Right kidney (tissue), 9 donors: ENCODE measurements at places on chromosomes 13 and 19.

- no peak for DNase-seq
Observed at GRCh38 chr13:111275382-111275781, 45.1 kb upstream of the TEX29 start.

DNA sequence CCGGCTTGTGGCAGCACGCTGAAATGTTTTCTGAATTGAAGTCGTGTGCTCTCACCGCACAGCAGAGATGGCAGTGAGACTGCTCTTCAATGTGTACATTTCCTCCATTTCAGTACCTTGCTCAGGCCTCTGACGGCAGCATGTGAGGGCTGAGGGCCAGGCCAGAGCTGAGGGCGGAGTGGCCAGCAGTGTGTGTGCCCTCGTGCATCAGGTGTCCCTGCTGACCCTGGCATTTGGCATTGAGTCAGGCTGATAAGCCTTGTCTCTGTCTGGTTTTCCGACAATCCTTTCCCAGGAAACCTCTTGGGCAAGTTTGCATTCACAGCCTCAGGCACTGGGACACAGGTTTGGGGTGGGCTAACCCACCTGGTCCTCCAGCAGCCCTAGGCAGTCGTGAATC, 62.3 kb downstream of the EFNB2 start:
- no peak for DNase-seq

- DNase-seq, result no peak
Observed at GRCh38 chr13:110469597-110469996, 91.9 kb downstream of the RAB20 start.

DNA sequence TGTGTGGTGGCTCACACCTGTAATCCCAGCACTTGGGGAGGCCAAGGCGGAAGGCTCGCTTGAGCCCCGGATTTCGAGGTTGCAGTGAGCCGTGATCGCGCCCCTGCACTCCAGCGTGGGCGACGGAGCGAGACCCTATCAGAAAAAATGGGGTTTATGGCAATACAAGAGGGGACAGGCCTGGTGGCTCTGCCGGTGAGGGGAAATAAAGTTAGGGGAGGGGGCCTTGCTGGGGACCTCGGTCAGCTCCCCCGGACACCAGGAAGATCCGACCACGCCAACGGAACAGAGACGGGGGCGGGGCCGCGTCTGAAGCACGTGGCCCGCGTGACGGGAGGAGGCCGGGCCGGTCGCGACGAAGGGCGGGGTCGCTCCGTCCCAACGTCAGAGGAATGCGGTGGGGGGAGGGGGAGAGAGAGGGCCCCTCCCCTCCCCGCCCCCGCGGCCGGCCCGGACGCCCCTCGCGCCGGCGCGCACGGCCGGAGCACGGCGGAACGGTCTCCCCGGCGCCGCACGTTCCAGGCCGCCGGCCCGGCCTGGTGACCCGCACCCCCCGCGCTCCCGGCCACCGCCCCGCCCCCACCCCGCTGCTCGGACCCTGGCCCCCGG, 1.9 kb upstream of the HNRNPL start:
- peak; percentile 85 for DNase-seq

DNA sequence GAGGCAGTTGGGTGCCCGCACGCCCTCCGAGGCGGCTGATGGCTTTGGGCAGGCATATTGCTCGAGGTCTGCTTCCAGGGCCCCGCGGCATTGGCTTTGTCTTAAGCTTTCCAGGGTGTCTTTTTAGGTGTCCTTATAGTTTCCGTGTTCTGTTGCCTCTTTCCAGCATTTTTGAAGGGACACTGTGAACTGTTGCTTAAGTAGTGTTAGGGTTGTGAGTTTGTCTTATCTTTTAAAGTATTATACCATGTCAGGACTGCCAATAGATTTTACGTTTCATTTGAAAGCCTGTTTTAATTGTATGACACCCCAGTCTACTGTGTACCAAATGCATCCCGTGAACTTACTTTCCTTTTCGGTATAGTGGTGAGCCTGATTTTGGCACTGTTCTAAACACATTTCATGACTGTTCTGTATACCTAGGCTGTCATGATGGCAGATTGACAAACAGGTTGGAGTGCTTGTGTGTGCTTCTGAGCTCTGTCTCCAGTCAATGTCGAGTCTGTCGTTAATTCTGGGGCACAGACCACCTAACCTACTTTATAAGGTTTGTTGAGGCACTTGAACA, 656 bp downstream of the PCCA start:
- no peak for DNase-seq
